Activated T-cell treated with anti-CD3 and anti-CD28 coated beads, Interleukin-2, amount 50 U/mL, for 4 hours (primary cell): ENCODE measurements at places on chromosomes 11 and 22. TPM values are rescaled to one million over a fixed set of nuclear protein-coding genes. Genes with fewer than 3 reads are reported as not detected.

Gene ZNF408
- total RNA-seq: 14.8 TPM

Gene TEX12
- total RNA-seq: 0.40 TPM

DNA sequence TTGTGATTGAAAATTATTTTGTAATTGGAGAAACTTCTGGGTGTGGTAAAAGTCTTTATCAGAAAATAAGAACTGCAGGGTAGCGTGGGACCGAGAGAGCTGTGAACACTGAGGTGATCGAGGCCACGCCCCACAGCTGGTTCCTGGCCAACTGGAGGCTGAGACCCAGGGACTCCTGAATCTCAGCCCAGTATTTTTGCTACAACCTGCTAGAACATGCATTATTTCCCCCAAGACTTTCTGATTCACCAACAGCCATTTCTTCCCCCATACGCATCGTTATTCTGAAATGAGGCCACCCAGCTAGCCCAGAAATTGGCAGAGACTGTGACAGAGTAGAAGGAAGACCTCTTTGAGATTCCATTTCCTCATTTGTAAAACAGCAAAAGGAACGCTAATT lies 3.4 kb upstream of the FGF19 start:
- DNase-seq: no peak

- DNase-seq: no peak
These were observed 159.6 kb upstream of the CADM1 start for GRCh38 chr11:115663790-115664189.

Gene PPP6R3
- 128 TPM for total RNA-seq

GRCh38 chr22:17789379-17790200 lies 15.3 kb upstream of the BID start:
- DNase-seq: no peak

DNA sequence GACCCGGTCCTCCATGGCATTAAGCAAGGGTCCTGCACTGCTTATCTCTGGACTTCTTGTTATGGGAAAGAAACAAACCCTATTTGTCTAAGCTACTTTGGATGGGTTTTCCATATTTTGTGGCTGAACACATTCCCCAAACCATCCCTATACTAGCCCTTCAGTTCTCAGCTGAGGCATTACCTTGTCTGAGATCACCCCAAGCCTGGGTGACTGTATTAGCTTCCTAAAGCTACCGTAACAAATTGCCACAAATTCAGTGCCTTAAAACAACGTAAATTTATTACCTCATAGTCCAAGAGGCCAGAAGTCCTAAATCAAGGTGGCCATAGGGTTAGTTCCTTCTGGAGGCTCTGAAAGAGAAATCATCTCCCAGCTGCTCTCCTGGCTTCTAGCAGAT lies 43.1 kb upstream of the CEP295 start:
- no peak for DNase-seq

Gene CASP5
- not detected for total RNA-seq

GRCh38 chr11:76269661-76270261 lies 63.5 kb upstream of the WNT11 start:
- no peak for DNase-seq

GRCh38 chr11:83035070-83035854 lies 36.4 kb downstream of the RAB30 start:
- no peak for DNase-seq

DNA sequence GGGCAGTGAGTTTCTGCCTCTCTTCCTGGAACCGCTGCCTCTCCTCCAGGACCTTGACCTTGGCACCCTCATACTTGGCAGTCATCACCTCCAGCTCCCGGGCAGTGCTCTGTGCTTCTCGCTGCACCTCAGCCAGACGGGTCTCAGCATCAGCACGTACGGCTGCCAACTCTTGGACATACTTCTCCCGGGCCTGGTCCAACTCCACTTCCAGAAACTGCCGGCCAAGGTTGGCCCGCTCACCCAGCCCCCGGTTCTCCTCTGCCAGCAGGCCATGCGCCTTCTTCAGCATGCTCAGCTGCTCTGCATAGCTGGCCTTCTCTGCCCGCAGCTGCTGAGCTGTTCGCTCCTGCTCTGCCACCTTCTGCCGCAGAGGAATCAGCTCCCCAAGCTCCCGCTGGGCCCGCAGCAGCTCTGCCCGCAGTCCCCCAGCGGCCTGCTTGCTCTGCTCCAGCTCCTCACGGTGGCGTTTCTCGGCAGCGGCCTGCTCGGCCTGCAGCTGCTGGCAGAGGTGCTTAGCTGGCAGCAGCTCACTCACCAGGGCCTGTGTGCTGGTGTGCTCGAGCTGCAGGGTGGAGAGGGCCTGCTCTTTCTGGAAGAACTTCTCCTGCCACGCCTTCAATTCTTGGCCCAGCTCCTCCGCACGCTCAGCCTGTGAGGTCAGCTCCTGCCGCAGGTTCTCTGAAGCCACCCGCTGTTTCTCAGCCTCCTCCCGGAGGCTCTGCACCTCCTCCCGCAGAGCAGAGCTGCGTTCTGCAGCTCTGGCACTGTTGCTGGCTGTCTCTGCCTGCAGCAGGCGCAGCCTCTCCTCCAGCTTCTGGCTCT lies 14.4 kb downstream of the IL18BP start:
- no peak for DNase-seq

Gene WNT7B
- total RNA-seq: 0.05 TPM

- no peak for DNase-seq
These were observed 16.9 kb downstream of the UPB1 start for GRCh38 chr22:24512043-24512442.

- no peak for DNase-seq
These were observed 168.9 kb upstream of the TBCEL start for GRCh38 chr11:120854988-120855387.

GRCh38 chr22:38871360-38872171 lies 450 bp downstream of the CBX6 start:
- DNase-seq: no peak

GRCh38 chr11:42329929-42330565 lies 870.6 kb upstream of the LRRC4C start:
- DNase-seq: no peak

DNA sequence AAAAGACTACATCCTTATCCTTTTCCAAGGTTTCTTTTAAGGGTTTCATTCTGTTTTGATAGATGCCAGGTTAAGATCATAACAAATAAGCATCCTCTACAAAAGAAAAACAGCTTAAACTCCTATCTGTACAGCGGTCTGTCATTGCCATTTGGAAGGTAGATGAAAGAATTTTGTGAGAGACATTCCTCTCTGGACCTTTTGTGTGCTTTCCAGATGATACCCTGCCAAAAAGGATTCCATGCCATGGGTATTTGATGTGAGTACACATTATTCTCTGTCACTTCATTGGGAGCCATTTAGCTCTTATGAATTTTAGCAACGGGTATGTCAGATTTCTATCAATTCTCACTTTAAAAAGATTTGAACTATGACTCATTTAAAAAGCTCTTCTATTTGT lies 153.7 kb downstream of the GRIA4 start:
- no peak for DNase-seq

DNA sequence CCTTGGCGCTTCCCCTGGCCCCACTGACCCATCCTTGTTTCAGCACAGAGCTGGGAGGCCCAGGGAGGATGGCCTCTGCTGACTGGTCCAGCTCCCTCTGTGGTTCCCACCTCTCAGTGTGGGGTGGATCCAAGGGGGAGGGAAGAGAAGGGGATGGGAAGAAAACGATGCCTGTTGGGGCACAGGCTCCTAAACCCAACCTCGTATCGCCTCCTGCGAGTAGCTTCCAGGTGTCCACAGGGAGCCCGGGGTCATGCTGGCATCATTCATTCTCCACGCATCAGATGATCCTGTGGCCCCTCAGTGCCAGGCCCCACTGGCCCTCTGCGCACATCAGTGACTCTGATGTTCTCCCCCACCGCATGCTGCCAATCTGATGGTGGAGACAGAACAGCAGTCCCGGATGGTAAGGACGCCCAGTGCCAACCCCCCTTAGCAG lies 5.1 kb downstream of the MYEOV start:
- no peak for DNase-seq

- no peak for DNase-seq
These were observed 155.7 kb downstream of the TBC1D22A start for GRCh38 chr22:46918197-46918596.

GRCh38 chr11:96905143-96905542 lies 515.3 kb downstream of the JRKL start:
- DNase-seq: no peak

Gene C11orf87
- not detected for total RNA-seq

DNA sequence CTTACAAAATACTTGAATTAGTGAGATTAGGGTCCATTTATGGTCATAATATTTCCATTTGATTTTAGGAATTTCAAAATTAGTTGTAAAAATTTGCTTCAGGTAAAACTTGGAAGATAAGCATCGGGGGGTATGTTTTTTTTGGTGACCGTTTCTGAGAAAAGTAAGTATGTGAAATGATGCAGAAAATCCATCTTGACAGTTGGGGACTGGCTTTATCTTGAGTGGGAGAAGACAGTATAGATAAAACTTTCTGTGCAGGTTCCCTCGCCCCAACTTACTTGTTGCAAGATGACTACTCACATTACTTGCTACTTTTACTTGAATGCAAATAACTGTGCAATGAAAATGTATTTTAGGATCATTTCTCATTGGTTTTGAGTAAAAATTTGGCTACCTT lies 49.5 kb downstream of the DNAJC24 start:
- DNase-seq: no peak

Gene CDKN1C
- 0.76 TPM for total RNA-seq

GRCh38 chr11:92300876-92301275 lies 76.3 kb downstream of the FAT3 start:
- DNase-seq: no peak
